ENCODE measurements at places on chromosomes 2 and 18.

- DNase-seq = no peak
These were observed 98.6 kb upstream of the FANCL start for GRCh38 chr2:58339548-58340243.

- DNase-seq = no peak
These were observed 32.6 kb upstream of the SLC40A1 start for GRCh38 chr2:189613077-189613636.

GRCh38 chr2:217916504-217917254, 86.1 kb downstream of the TNS1 start:
- no peak for DNase-seq

GRCh38 chr2:205808486-205809121, 126.3 kb downstream of the NRP2 start:
- no peak for DNase-seq

GRCh38 chr2:29659178-29659577, 262.2 kb downstream of the ALK start:
- no peak for DNase-seq

DNA sequence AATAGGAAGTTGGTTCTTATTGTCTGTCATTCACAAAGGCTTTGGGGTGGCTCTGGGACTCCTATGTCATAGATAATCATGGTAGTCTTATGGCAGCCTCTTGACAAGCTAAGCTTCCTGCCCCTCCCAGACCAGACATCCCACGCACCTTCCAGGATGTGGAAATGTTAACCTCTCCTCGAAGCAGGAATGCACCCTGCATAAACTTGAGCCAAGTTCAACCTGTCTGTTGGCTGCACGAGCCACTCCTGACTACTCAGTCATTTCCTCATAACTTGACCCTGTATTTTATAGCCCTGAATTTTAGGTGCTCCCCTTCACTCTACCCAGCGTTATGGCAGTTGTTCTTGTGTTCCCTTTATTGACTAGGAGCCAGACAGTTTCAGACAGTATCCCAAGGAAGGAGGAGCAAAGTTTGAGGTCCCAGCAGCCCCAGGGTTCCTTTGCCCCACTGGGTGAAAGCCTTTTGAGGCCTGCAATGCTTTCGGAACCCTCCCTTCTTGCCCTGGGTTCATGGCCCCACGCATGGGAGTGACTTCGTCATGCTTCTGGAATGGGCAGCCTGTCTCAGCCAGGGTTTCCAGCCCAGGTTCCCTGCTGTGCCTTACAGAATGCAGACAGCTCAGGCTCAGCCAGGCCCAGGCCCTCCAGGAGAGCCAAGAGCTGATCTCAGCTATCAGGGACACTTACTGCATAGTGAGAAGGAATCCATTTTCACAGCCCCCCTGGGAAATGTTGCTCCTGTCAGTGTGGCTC, 15.6 kb upstream of the INO80C start:
- DNase-seq = peak; percentile 71

- DNase-seq = no peak
These were observed 103.7 kb downstream of the BIN1 start for GRCh38 chr2:127003070-127003800.
